ENCODE measurements at places on chromosomes 6 and 20. TPM values are rescaled to one million over a fixed set of nuclear protein-coding genes. Genes with fewer than 3 reads are reported as not detected.

SLPI gene
- total RNA-seq: 15.5 TPM

TNXB gene
- total RNA-seq: 78.4 TPM

DNA sequence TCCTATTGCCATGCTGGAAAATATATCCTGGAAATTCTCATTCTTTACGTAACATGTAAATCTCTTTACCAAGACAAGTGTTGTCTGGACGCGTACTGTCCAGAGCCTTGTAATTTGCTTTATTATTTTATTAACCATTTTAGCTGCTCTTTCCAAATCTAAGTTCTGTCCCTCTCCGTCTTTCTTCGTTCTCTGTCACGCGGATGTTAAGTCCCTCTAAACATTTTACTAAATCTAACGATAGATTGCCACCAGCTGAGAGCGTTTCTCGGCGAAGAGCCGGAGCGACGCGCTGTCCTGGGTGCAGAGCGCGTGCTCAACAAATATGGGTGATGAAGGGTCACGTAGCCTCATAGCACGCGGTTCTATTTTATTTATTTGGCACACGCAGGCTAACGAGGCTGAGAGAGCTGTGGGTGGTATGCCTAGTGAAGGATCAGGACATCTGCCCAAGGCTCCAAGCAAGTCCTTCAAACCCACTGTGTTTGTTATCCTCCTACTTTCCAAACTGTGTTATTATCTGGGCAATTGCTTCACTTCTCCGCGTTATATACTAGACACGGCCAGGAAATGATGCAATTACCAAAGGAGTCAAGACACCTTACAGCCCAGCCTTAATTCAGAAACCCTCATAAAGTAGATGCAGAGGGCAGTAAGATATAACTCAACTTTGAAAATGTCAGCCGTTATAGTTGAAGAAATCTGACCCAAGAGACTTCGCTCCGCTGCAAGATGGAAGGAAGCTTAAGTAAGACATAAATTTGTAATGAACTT lies 10.0 kb upstream of the NCOA7 start:
- no peaks in the 10 kb centered on the region for H3K36me3 ChIP-seq
- no peaks in the 10 kb centered on the region for H3K4me1 ChIP-seq
- DNase-seq: peak; percentile 47
- peak overlapping the region; percentile 95 for H3K4me3 ChIP-seq
- peak overlapping the region; percentile 98 for H3K27ac ChIP-seq
- no peaks in the 10 kb centered on the region for H3K27me3 ChIP-seq

DNA sequence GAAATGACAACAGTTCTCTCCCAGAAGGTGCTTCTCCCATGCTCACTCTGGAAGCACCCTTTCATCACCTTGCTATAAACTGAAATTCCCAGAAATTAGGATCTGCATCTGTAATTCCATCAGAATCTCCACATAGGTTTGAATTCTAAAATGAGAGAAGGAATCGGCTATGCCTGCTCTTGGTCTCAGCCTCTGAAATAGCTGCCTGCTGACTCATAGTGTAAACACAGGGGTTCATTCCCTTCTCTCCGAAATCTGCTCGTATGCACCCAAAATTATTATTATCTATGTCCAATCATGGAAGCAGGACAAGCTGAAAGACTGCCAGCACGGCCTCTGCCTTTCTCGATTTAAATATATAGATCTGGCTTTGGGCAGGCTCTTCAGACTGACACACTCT lies 74.6 kb upstream of the TAB2 start:
- peaks cover 3% of the 10 kb centered on the region for H3K4me1 ChIP-seq
- no peak overlapping the region for H3K4me3 ChIP-seq
- H3K27me3 ChIP-seq: no peaks in the 10 kb centered on the region
- H3K36me3 ChIP-seq: no peaks in the 10 kb centered on the region

DNA sequence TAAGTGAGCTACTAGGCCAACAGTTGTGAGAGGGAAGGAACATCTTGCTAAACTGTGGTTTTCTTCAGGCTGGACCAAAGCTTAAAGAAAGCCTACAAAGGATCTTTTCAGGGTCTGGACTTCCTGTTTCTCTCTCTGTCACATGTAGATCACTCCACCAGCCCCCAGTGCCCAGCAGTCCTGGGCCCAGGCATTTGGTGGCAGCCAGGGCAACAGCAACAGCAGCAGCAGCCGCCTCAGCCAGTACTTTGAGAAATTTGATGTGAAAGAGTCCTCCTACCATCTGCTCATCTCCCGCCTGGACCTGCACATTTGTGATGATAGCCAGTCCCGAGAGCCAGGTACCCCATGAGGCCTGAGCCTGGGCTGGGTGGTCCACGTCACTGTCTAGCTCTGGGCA lies 44.1 kb downstream of the BLTP3A start:
- peaks cover 4% of the 10 kb centered on the region for H3K4me1 ChIP-seq
- no peak overlapping the region for H3K27ac ChIP-seq
- no peak for DNase-seq
- no peak overlapping the region for H3K4me3 ChIP-seq
- H3K36me3 ChIP-seq: peaks cover 31% of the 10 kb centered on the region

DNA sequence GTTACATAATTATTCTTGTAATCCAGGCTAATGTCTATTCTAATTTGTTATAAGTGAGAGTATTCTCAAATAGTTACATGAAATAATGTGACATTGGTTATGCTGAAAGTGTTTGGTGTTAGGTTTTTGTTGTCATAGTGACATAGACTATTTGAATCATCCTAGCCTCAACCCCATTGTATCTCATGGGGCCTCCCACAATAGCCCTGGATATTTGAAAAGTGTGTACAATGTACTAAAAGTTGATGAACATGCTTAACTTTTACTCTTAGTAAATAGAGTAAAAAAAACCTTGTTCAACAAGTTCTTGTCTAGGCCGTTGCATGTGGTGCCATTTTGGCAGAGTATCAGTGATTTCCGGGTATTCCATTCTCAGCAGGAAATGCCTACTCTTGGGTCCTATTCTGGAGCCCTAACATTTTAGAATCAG lies 83.0 kb downstream of the RTN4IP1 start:
- H3K4me1 ChIP-seq: no peaks in the 10 kb centered on the region
- H3K4me3 ChIP-seq: no peak overlapping the region
- H3K27me3 ChIP-seq: no peaks in the 10 kb centered on the region
- no peak for DNase-seq
- no peaks in the 10 kb centered on the region for H3K36me3 ChIP-seq

DNA sequence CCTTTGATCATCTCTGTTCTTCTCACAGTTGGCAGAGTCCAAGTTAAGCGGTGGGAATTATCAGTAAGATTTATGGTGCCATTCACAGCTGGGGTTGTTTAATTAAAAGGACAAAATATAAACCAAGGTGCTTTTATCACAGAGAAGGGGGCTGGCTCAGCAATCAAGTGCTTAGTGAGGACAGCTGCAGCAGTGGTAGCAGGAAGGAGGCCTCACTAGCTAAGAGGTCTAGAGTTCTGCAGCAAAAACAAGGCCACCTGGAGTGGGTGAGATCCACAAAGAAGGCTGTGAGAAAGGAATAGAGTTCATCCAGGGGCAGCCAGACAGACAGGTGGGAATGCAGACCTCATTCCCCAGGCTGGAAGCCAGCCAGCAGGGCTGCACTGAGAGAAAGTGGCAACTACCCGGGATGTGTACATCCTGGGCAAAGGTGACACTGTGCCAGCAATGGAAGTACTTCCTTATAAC lies 37.1 kb downstream of the PIGU start:
- no peak for DNase-seq
- H3K27me3 ChIP-seq: no peaks in the 10 kb centered on the region
- no peak overlapping the region for H3K4me3 ChIP-seq
- peaks cover 10% of the 10 kb centered on the region for H3K36me3 ChIP-seq
- peaks cover 11% of the 10 kb centered on the region for H3K4me1 ChIP-seq
- no peak overlapping the region for H3K27ac ChIP-seq

DNA sequence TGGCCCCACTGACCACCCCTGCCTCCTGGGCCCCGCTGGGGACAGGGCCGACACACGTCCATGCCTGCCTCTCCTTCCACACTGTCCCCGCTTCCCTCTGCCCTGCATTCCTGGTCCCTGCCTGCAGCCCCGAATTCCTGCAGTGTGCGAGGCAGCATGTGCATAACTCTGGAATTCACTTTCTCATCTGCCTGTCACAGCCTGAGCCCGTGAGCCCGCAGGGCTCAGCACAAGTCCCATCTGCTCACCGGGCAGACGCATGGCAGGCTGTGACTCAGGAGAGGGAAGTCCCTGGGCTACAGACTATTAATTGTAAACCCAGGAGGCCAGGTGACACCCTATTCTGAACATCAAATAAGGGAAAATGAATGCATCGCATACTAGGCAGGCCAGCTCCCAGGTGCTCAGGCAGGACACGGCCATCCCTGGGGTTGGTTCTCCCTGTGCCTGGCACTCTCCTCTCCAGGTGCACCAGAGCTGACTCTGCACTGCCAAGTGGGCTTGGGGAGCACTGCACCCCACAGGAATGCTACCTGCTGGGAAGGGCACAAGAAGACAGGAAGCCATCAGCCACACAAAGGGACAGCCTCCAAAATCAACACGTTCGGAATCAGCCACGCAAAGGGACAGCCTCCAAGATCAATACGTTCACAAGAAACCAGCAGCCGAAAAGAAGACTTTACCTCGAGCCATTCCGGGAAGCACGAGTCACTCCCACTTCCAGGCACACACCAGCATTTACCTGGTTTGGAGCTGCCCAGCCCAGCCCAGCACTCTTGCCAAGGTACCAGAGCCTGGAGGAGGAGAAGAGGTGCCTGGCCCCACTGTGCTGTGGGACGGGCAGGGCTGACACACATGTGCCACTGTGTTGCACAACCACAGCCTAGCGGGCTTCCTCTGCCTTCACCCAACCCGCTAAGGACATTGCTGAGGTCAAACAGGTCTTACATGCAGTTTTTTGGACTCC lies 65.9 kb downstream of the DLL1 start:
- peaks cover 53% of the 10 kb centered on the region for H3K4me1 ChIP-seq
- no peak overlapping the region for H3K27ac ChIP-seq
- no peak overlapping the region for H3K4me3 ChIP-seq
- H3K36me3 ChIP-seq: no peaks in the 10 kb centered on the region
- no peak for DNase-seq

DNA sequence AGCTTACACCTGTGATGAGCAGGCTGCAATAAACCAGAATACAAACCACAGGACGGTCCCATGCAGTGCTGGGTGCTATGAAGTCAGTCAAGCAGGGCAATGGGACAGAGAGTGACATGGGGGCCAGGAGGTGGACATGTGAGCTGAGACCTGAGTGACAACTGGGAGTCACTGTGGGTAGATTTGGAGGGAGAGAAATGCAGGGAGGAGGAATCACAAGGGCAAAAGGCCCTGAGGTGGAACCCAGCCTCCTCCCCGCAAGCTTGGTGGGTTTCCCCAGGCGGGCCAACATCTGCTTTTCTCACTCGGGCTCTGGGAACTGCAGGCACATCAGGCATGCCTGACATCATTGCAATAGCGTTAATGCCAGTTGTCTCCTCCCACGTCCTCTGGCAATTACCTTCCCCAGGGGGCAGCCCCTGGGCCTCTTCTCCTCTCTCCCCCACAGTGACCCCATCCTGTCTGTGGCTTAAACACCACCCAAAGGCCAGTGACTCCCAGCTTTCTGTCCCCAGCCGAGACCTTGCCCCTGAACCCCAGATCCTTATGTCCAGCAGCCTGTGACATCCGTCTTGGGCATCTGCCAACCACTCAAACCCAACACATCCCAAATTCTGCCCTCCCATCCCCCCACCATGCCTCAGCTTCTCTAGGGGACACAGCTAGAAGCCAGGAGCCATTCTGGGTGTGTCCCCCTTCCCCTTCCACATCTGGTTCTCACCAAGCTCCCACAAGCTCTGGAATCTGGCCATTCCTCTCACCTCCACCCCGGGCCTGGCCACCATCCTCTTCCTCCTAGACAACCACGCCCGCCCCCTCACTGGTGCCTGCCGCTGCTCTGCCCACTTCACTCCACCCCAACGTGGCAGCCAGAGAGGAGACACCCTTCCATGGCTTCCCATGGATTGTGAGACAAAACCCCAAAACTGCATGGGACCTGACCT lies 28.2 kb downstream of the PDRG1 start:
- no peak overlapping the region for H3K4me3 ChIP-seq
- no peak overlapping the region for H3K27ac ChIP-seq
- H3K4me1 ChIP-seq: peaks cover 5% of the 10 kb centered on the region
- DNase-seq: no peak

GRCh38 chr20:50876816-50877215 lies 54.4 kb downstream of the ADNP start:
- no peak for DNase-seq
- no peak overlapping the region for H3K27ac ChIP-seq
- peaks cover 28% of the 10 kb centered on the region for H3K36me3 ChIP-seq
- H3K27me3 ChIP-seq: no peaks in the 10 kb centered on the region

DNA sequence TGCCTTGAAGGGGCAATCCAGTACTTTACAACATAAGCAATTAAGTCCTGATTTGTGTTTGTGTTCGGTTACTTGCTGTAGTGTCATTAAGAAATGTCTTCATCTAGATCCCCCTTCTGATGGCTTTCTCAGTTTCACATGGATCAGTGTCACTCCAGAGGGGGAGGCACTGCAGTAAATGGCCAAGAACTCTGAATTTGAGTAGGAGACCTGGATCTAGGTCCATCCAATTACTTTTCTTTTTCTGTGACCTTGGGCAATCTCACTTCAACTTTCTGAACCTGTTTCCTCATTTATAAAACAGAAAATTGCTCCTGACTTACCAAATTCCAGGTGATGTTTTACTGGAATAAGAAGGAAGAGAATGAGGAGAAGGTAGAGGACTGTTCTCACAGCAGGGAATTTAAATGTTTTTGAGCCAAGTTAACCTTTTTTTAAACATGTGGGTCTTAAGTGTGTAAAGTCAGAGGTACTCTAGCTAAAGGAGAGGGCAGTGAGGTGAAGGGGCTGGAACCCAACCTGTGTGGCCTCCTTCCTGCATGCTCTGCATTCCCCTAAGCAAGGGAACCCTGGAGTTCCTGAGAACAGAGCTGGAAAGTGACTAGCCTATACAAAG lies 285.5 kb downstream of the HACE1 start:
- H3K4me3 ChIP-seq: no peak overlapping the region
- H3K36me3 ChIP-seq: no peaks in the 10 kb centered on the region
- DNase-seq: no peak
- no peaks in the 10 kb centered on the region for H3K27me3 ChIP-seq
- no peak overlapping the region for H3K27ac ChIP-seq

GRCh38 chr6:148973538-148974208 lies 226.8 kb downstream of the UST start:
- peaks cover 2% of the 10 kb centered on the region for H3K27me3 ChIP-seq
- H3K27ac ChIP-seq: no peak overlapping the region
- H3K4me1 ChIP-seq: peaks cover 18% of the 10 kb centered on the region
- H3K4me3 ChIP-seq: no peak overlapping the region

DNA sequence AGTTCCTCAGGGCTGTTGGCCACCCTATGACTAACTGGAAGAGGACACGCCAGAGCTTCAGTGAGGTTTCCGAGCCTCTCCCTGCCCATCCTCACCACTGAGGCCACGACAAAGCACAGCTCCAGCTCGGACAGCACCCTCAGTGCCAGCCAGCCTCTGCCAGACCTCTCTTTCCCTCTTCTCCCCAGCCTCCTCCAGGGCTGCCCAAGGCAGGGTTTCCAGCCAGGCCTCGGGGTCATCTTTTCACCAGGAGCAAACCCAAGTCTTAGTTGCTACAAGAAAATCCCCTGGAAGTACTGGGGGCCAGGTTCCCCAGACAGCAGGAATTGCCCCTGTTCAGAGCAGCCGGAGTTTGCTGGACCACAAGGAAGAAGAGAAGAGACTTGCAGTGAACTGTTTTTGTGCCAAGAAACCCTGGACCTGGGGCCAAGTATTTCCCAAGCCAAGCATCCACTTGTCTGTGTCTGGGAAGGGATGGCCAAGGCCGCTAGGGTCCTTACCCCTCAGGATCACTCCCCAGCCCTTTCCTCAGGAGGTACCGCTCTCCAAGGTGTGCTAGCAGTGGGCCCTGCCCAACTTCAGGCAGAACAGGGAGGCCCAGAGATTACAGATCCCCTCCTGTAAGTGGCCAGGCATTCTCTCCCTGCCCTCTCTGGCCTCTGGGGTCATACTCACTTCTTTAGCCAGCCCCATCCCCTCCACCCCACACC lies 41.6 kb downstream of the PLAGL2 start:
- no peak overlapping the region for H3K4me3 ChIP-seq
- H3K4me1 ChIP-seq: no peaks in the 10 kb centered on the region
- DNase-seq: no peak
